ENCODE measurements at places on chromosomes 4 and X.
A peak's percentile ranks its signal among the peaks of the same experiment; 100 is the strongest.

- no peak for DNase-seq
Measured at GRCh38 chrX:46636223-46636622, 62.7 kb downstream of the CHST7 start.

GRCh38 chrX:84168574-84168973 is 19.4 kb downstream of the RPS6KA6 start:
- DNase-seq = no peak

- no peak for DNase-seq
Measured at GRCh38 chr4:170386511-170386910, 296.8 kb upstream of the AADAT start.

GRCh38 chr4:13659341-13660070 is 32.0 kb upstream of the BOD1L1 start:
- no peak for DNase-seq

GRCh38 chrX:44651358-44651757 is 108.7 kb upstream of the FUNDC1 start:
- no peak for DNase-seq

- no peak for DNase-seq
Measured at GRCh38 chrX:96721354-96721753, 36.7 kb downstream of the DIAPH2 start.

GRCh38 chr4:69697536-69698242 is 44.6 kb upstream of the UGT2A1 start:
- no peak for DNase-seq

DNA sequence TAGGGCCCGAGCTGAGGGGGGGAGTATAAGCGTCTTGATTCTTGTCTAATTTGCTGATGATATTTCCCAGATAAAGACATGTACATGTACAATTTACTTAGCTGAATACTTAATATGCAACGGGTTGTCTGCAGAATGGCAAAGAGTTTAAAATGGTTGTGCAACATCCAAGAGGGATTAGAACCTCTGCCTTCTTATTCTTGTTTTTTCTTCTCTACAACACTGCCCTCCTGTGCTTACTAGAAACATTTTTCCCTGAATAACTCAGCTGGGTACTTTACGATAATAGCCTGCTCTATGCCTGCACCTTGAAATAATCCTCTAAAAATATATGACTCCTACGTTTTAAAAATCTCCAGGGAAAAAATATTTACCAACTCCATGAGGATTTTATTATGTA is 41.8 kb downstream of the INTS12 start:
- peak; percentile 16 for DNase-seq

DNA sequence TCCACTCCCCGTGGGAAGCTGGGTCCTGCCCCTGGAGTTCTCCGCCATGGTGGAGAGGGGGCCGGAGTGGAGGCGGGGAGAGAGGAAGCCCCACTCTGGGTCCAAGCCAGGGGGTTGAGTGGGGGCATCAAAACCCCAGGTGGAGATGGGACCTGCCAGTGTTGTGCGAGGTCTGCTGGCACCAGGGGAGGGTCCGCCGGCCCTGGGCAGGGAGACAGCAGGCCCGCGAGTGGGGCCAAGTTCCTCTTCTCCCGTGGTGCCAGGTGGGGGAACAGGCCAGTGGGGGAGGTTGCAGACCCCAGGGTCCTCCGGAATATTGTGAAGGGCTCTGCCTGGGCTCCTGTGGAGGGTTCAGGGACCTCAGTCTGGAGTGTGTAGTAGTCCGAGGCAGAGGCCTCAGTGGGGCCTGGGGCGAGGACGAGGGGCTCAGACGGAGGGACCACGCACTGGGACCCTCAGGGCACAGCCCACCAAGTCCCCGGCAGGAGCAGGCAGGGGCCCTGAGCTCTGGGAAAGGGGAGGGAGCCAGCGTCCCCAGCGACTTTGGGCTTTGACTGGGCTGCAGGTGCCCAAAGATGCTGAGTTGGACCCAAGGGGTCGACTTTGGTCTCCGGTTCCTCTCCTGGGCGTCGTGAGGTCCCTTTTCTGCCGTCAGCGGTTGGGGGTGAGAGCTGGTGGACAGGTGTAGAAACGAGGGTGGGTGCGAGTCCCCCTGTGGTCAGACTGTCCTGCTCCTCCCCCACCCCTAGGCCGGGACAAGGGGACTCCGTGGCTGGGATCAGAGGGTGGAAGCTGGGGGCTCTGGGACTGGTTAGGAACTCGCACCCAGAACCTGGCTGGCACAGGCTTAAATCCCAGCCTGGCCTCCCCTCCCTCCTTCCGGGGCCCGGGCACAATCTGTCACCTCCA is 43.8 kb upstream of the NKX1-1 start:
- DNase-seq = no peak

All from NCI-H1436 (cell line).